Heart left ventricle (tissue), 16 donors: ENCODE measurements at places on chromosomes 4 and X.

GRCh38 chr4:122922877-122923511, 597 bp upstream of the NUDT6 start:
- peak; percentile 87 for DNase-seq

DNA sequence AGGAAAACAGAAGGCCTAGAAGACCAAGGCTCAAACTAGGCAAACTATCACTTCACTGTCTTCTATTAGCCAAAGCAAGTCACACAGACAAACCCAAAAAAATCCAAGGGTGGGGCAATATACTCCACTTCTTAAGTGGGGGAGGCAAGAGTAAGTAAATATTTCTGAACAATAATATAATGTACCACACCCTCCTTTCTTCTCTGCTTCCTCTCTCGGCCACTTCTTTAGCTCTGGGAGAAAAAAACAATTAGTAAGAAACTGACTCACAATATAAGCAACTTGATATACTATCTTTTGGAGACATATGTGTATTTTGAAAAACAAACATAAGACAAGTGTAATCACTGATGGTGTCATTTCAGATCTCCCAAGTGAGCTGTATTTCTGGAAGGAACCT, 14.8 kb downstream of the DCAF8L1 start:
- DNase-seq, result no peak

DNA sequence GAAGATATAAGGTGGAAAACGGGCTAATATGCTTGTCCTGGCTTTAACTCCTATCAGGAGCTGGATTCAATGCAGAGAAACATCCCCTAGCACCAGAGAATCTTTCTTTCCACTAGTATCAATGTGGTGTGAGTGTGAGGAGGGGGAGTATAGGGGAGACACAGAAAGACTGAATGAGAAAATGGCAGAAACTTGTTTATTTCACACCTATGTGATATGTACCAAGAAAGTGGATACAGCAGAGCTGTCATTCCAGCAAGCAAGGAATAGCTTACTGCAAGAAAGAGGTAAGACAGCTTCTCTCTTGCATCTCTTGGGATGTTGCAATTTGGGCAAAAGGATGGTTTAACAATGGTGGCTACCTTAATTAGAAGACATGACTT, 105.6 kb downstream of the LNX1 start:
- DNase-seq, result no peak

DNA sequence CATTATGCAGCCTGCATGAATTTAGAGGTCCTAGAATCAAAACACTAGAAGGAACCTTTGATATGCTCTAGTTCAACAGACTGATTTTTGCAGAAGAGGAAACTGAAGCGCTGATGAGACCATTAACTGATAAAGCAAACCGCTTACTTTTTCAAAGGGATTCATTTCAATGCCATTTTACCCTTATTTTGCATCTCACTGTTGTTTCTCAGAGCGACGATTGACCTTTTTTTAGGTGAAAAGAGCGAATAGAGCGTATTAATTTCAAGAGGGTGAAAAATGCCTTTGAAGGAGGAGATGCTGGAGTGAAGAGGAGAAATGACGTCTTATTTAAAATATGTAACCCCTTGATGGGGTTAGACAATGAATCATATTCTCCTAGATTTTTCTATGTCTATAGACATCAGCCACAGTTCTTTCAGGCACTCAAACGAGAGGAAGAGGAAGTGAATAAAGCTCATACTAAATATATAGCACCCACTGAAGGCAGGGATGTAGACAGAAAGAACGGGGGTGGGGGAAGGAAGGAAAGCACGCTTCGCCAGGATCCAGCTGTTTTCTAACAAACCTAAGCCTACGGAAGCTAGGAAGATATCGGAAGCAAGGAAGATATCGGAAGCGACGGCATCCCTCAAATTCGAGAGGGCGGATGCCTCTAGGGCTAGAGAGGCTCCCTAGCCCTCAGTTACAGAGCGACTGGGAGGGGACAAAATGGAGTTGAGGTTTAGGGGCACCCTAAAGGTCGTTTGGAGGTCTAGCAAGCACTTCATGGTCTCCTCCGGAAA, 848 bp downstream of the ACSL4 start:
- no peak for DNase-seq

- peak; percentile 83 for DNase-seq
These were observed at the start of gene MGST2 for GRCh38 chr4:139665690-139666529. Gene MGST2 (plus strand): TSS chr4:139665819. CDS start chr4:139666020, 201 bp downstream.

GRCh38 chr4:139958739-139959098, 195.3 kb downstream of the MAML3 start:
- DNase-seq, result no peak

DNA sequence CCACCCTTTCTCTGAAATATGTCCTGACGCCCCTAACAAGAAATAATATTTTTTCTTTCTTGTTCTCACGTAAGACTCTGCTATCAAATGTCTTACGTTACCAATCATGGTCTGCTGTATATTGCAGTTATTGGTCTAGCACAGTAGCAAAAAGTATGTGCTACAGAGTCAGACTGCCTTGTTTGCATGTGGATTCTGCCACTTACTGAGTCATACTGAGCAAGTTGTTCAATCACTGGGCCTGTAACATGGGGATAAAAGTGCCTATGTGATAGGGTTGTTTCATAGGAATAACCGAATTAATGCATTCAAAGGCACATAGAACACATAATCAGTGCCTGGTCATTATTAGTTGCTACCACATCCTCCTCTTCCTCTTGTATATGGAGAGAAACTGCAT, 14.1 kb downstream of the RPGR start:
- no peak for DNase-seq

GRCh38 chr4:152224223-152224622, 311.7 kb downstream of the FBXW7 start:
- no peak for DNase-seq

DNA sequence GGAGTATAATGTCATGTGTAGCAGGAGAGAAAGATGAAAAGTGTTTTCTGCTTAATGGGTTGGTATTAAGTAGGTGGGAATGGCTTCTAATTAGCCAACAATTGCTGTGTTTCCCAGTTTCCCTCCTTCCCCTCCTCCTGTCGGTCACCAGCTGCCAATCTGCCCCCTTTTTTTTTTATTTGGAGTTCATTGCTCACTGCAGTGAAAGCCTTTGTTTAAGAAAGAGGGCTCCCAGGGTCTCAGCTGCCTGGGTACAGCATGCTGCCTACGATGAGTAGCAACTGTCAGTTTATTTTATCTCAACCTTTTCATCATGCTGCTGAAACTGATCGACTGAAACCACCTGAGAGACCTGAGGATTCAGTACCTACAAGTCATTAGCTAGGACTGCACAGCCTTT, 149.0 kb downstream of the POU4F2 start:
- no peak for DNase-seq

- no peak for DNase-seq
These were observed 41.0 kb downstream of the GAB1 start for GRCh38 chr4:143377611-143378099.

GRCh38 chrX:3029129-3029528, 12.1 kb upstream of the ARSF start:
- DNase-seq, result no peak

GRCh38 chrX:50798783-50799182, 15.2 kb downstream of the SHROOM4 start:
- DNase-seq, result no peak

DNA sequence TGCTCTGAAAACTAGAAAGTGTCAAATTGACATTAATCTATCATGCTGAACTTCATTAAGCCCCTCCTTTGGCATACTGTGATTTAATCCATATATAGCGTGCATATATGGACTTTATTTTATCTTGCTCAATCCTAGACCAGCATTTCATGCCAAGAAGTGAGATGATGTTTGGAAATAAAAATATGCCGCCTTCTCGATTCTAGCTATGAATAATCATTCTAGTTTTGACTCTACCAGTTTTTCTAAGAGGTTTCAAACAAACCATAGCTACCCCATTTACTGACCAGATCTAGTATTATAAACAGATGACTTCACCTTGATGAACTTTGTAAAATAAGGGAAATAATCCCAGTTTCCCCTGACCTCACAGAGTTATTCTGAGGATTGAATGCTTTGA, 95.0 kb downstream of the ARX start:
- no peak for DNase-seq

DNA sequence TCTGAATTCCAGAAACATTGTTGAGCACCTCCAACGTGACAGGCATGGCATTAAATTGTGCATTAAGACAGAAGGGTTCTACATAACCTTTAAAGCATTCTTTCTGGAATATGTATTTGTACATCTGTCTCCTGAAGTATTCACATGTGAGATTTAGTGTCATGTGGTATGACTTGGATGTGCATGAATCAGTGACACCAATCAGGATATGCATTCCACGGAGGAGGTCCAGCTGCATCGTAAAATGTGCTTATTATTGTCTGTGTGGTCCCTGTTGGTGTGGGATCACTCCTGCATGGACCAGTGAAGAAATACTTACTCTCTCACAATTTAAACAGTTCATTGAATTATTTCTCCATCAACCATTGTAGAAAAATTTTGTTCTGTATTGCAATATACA, 149.0 kb downstream of the MID1 start:
- no peak for DNase-seq

- DNase-seq, result no peak
These were observed 124.5 kb downstream of the CFAP299 start for GRCh38 chr4:80459918-80460473.

GRCh38 chrX:94058728-94059382, 384.8 kb downstream of the FAM133A start:
- no peak for DNase-seq

DNA sequence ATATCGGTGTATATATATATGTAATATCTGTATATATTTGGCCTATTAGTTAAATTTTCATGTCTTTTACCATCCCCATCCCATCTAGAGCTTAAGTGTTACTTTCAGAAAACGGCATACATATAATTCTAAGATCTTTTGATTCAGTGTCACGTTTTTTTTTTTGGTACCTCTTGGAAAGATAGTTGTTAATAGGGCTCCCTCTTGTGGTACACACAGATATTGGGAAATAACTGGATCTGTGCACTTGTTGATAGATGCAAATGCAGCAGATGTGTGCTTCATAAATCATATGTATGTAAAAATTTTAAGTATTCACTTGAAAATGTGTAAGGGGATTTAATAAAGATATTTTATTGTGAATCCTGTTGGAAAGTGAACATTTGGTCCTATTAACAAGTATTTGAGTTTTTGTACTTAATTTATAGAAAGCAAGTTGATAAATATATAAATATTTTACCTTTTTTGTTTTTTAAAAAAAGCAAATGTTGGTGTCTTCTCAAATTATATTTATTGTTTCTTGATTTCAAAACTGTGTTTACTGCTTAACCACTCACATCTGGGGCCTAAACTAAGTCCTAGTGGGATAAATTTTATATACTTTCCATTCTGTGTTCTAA, 74.7 kb downstream of the PAQR3 start:
- no peak for DNase-seq

- no peak for DNase-seq
These were observed 250.3 kb upstream of the KLF3 start for GRCh38 chr4:38413524-38414341.

GRCh38 chrX:28491941-28492340, 95.3 kb upstream of the IL1RAPL1 start:
- no peak for DNase-seq

- DNase-seq, result no peak
These were observed 83.8 kb downstream of the SEL1L3 start for GRCh38 chr4:25779021-25779420.

DNA sequence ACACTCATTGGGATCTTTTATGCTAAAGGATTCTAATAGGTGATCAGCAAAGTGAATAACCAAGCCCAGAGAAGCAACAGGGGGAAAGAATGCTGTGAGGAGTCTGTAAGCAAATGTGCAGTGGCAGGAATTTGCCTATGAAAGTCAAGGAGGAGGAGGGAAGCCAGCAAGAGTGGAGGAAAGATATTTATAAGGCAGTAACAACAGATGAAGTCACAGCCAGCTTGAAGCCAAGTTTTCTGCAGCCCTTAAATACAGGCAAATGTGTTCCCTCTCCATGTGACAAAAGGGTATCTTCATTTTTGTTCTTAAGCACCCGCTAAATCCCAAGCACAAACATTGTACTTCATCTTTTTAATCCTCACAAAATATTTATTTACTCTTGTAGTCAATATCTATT, 275.0 kb upstream of the CLNK start:
- no peak for DNase-seq

- no peak for DNase-seq
These were observed 133.0 kb downstream of the SHROOM4 start for GRCh38 chrX:50680990-50681389.

GRCh38 chr4:105979506-105979905, 84.2 kb downstream of the NPNT start:
- no peak for DNase-seq

- DNase-seq, result no peak
These were observed 47.0 kb upstream of the MAN2B2 start for GRCh38 chr4:6527683-6528595.

DNA sequence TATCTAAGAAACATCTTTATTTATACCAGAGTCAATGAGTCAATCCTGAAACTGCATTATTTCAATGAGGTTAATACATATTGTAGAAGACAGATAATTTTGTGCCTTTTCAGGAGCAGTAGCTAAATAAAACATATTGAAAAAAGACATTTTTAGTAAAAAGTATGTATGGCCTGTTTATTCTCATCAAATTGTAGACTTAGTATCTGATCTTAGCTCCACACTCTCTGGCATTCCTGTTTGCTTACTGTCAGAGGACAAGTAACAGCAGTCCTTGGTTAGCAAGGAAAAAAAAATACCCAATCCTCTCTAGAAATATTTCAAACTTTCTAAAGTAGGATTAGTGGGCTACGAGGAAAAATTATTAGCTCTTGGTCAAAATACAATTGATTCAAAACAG, 50.5 kb upstream of the GUCY1A1 start:
- no peak for DNase-seq

- DNase-seq, result no peak
These were observed 526.3 kb downstream of the SPRY1 start for GRCh38 chr4:123922847-123923246.
